ENCODE measurements at places on chromosomes 12 and 14.
A peak's percentile ranks its signal among the peaks of the same experiment; 100 is the strongest.

DNA sequence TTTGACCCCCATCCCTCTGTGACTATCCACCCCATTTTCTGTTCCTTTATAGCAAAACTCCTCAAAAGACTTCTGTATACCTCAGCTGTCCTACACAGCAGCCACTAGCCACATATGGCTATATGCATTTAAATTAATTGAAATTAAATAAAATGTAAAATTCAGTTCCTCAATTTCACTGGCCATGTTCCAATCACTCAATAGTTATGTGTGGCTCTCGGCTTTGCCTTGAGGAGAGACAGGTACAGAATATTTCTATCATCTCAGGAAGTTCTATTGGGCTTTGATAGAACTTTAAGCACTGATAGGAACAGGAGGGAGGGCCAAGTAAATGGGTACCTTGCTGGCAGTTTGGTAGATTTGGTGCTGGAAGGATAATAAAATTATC lies 280.3 kb upstream of the AMIGO2 start:
- no peak for DNase-seq

DNA sequence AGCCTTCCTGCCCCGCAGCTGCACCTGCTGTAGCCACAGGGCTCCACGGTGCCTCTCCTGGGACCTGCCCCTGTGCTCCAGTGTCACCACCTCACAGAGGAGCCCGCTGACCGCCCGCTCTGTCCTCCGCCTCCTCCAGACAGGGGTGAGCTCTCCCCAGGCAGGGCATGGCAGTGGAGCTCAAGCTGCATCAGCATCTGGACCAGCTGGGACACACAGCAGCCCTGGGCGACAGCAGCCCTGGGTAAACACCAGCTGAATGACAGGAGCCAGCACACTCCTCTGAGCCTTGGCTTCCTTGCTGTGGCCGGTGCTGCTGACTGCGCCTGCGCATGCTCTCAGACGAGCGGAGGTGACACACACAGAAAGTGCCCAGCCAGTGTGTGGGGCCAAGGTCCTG lies 22.0 kb downstream of the CHGA start:
- DNase-seq = no peak

- DNase-seq = peak; percentile 71
Observed at GRCh38 chr12:7832059-7832696, 40.5 kb downstream of the SLC2A14 start.

DNA sequence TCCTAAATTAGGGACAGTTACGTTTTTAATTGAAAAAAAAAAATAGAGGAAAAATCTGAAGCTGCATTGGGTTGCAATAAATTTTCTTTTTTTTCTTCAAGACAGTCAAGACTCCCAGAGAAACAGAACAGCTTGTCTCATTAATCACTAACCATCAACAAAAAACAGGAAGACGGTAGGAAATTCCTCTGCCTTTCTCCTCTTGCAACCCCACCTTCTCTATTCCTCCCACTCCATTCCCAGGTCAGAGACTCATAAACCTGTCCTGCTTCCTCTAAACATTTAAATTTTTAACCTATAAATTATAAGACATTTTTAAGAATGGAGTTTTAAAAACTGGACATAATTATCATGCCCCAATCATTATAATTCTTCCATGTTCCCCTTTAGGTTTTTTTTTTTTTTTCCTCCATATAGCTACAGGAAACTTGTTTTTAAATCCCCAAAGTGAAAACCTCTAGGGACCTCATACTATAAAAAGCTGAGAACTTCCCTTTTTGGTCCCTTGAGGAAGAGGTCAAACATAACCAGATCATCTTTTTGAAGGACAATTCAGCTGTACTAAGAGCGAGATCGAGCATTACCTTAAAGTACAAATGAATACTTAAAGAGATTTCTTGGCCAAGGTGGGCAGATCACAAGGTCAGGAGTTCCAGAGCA lies 36.0 kb downstream of the CPM start:
- no peak for DNase-seq

DNA sequence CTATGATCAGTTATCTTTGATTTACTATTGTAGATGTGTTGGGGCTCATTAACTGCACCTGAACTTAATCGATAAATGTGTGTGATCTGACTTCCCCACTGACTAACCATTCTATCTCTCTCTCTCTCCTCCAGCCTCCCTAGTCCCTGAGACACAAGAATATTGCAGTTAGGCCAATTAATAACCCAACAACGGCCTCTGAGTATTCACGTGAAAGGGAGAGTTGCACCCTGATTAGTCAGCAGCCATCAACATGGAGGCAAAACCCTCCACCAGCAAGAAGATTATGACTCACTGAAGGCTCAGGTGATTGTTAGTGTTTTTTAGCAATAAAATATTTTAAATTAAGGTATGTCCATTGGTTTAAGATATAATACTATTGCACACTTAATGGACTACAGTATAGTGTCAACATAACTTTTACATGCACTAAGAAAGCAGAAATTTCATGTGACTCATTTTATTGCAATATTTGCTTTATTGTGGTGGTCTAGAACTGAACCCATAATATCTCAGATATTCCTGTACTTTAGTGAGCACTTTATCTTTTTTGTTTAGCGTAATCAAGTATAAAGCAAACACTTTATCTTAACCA lies 77.1 kb upstream of the PTGDR start:
- no peak for DNase-seq

DNA sequence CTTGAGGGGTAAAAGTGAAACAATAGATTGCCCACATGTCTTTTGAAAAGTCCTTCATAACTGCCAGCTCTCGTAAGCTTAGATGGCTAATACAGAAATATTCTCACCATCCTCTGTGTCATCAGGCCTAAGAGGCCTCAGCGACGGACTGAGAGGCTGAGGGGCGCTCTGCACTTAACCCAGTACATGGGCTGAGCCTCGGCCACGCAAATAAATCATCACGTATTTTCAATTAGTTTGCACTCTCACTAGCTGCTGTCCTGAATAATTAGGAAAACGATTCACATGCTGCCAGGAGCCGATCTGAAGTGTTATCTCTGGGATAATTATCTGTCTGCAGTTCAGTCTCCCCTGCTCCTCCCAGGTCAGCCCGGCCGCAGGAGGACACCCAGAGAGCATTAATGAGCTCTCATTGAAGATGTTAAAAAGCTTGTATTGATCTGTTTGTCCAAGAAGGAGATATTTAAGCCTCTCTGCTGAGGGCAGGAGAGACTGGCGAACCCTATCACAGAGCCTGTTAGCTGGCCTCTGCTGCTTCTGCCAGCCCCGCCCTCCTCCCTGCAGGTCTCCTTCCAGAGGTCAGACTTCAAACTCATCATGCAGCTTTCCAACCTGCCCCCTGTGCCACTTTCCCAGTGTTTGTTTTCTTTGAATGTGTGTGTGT lies 1051.3 kb downstream of the VRK1 start:
- no peak for DNase-seq

- peak; percentile 88 for DNase-seq
Observed at GRCh38 chr14:56422703-56423213, 156.8 kb upstream of the TMEM260 start.

- no peak for DNase-seq
Observed at GRCh38 chr12:77007476-77007875, 57.9 kb downstream of the E2F7 start.
